Naive thymus-derived CD4-positive, alpha-beta T cell (primary cell): ENCODE measurements at places on chromosomes 3 and 15. TPM values are rescaled to one million over a fixed set of nuclear protein-coding genes. Genes with fewer than 3 reads are reported as not detected.

Gene EFCAB12
- 2.7 TPM for total RNA-seq

Gene ANP32A
- total RNA-seq = 229 and 249 TPM in 2 replicates

Gene SLC28A1
- total RNA-seq = not detected

Gene CFAP20DC
- 0.24 TPM for total RNA-seq

Gene ISLR
- total RNA-seq = not detected

Gene MITF
- 0.31 TPM in 1 of 2 replicates, not detected in the other for total RNA-seq

Gene CTDSPL
- total RNA-seq = 5.0 and 5.6 TPM in 2 replicates

- H3K27me3 ChIP-seq = no peaks in the 10 kb centered on the region
- no peaks in the 10 kb centered on the region for H3K4me1 ChIP-seq
- no peak overlapping the region for H3K27ac ChIP-seq
Measured at GRCh38 chr15:49832511-49832910, 211.7 kb downstream of the DTWD1 start.

GRCh38 chr15:27608248-27608647, 490.9 kb downstream of the OCA2 start:
- no peak overlapping the region for H3K4me3 ChIP-seq
- no peaks in the 10 kb centered on the region for H3K4me1 ChIP-seq
- no peaks in the 10 kb centered on the region for H3K27me3 ChIP-seq
- DNase-seq = no peak
- H3K36me3 ChIP-seq = no peaks in the 10 kb centered on the region

- H3K27me3 ChIP-seq = no peaks in the 10 kb centered on the region
- H3K36me3 ChIP-seq = no peaks in the 10 kb centered on the region
- H3K4me1 ChIP-seq = no peaks in the 10 kb centered on the region
- H3K4me3 ChIP-seq = no peak overlapping the region
- H3K27ac ChIP-seq = no peak overlapping the region
- DNase-seq = no peak
Measured at GRCh38 chr3:51340989-51341636, 44.0 kb upstream of the MANF start.

DNA sequence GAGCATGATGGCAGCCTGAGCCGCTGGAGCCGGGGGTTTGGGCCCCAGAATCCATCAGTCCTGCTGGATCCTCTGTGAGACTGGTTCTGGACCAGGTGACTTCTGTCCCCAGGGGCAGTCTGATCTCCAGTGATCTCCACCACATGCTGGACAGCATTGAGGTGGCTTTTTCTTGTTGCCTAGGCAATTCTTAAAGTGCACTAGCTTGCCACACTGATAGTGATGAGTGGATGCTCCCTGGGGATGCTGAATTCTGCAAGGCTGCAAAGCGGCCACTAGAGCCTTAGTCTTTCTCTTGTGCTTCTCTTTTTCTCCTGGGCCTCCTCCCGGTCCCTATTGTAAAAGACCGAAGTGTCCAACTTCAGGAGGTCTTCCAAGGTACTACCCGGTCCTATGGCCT, 70.4 kb upstream of the ATP11B start:
- H3K4me1 ChIP-seq = no peaks in the 10 kb centered on the region
- H3K27ac ChIP-seq = no peak overlapping the region
- no peaks in the 10 kb centered on the region for H3K27me3 ChIP-seq
- DNase-seq = no peak

DNA sequence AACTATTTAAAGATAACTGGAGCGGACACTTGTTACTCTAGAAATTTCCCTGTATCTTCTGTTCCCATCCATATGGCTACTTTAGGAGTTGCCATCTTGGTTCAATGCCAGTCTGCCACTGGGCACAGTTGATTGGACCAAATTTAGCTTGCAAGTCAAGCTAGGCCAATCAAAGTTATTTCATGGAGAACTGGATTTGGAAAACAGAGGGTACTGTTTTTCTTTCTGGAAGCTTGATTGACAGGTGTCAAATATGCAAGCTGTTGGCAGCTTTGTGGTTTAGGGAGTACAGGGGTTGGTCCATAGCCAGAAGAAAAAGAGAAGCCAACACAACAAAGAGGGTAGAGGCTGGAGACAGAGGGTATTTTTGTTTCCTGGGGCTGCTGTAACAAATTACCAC, 33.4 kb upstream of the KLHL25 start:
- H3K27ac ChIP-seq = no peak overlapping the region
- H3K4me1 ChIP-seq = no peaks in the 10 kb centered on the region
- no peak overlapping the region for H3K4me3 ChIP-seq

GRCh38 chr15:99090938-99091337, 13.9 kb upstream of the SYNM start:
- no peaks in the 10 kb centered on the region for H3K36me3 ChIP-seq
- DNase-seq = no peak
- H3K27ac ChIP-seq = no peak overlapping the region
- H3K4me1 ChIP-seq = no peaks in the 10 kb centered on the region
- H3K27me3 ChIP-seq = no peaks in the 10 kb centered on the region
- no peak overlapping the region for H3K4me3 ChIP-seq

GRCh38 chr15:55683376-55683775, 59.6 kb downstream of the PRTG start:
- H3K36me3 ChIP-seq = no peaks in the 10 kb centered on the region
- no peak overlapping the region for H3K27ac ChIP-seq
- H3K4me1 ChIP-seq = no peaks in the 10 kb centered on the region

- no peaks in the 10 kb centered on the region for H3K27me3 ChIP-seq
- DNase-seq = no peak
- peaks cover 6% of the 10 kb centered on the region for H3K36me3 ChIP-seq
- no peak overlapping the region for H3K27ac ChIP-seq
- peaks cover 9% of the 10 kb centered on the region for H3K4me1 ChIP-seq
Measured at GRCh38 chr15:89115547-89115946, 27.3 kb downstream of the ABHD2 start.

DNA sequence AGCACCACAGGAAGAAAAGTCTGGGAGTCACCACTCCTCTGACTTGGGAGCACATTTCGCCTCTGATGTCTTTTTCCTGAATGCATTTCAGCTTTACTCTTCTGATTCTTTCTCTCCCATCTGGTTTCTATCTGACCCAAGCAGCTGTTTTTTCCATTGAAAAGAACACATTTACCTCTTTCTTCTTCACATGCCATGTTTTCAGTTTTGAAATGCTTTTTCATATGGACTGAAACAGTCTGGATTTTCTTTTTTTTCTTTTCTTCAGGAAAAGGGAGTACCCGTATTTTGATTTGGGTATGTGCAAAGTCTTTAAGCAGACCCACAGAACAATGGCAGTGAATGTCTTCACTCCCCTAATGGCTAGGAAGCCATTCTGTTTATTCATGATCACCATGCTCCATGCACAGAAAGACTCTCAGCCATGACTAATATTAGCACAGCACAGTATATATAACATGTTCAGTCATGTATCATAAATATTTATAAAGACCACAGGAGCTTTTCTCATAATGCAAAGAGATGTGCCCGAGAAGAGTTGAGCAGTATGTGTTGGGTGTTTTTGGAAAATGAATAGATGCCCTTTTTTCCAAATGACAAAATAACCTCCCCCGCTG, 82.7 kb upstream of the LRIG1 start:
- no peaks in the 10 kb centered on the region for H3K36me3 ChIP-seq
- peaks cover 21% of the 10 kb centered on the region for H3K27me3 ChIP-seq
- H3K27ac ChIP-seq = no peak overlapping the region
- H3K4me1 ChIP-seq = peaks cover 7% of the 10 kb centered on the region
- no peak overlapping the region for H3K4me3 ChIP-seq

GRCh38 chr3:123629747-123630047, 44.8 kb upstream of the HACD2 start:
- no peak overlapping the region for H3K27ac ChIP-seq
- DNase-seq = no peak
- H3K4me1 ChIP-seq = no peaks in the 10 kb centered on the region
- H3K36me3 ChIP-seq = no peaks in the 10 kb centered on the region

GRCh38 chr3:184031187-184031792, at the start of gene HTR3D:
TSS of gene HTR3D (plus strand) at chr3:184031742. CDS start at chr3:184031742, 0 bp downstream.
- H3K36me3 ChIP-seq = no peaks in the 10 kb centered on the region
- no peak within 1 kb of the TSS for H3K4me3 ChIP-seq
- H3K27ac ChIP-seq = no peak within 1 kb of the TSS
- DNase-seq = no peak

GRCh38 chr3:33658621-33658990, 59.4 kb downstream of the CLASP2 start:
- no peaks in the 10 kb centered on the region for H3K27me3 ChIP-seq
- peak overlapping the region; percentile 32 for H3K4me3 ChIP-seq
- DNase-seq = no peak
- H3K4me1 ChIP-seq = no peaks in the 10 kb centered on the region

- H3K27me3 ChIP-seq = no peaks in the 10 kb centered on the region
- no peaks in the 10 kb centered on the region for H3K4me1 ChIP-seq
- no peak overlapping the region for H3K27ac ChIP-seq
- DNase-seq = no peak
Measured at GRCh38 chr3:171678971-171679492, 131.3 kb downstream of the PLD1 start.

DNA sequence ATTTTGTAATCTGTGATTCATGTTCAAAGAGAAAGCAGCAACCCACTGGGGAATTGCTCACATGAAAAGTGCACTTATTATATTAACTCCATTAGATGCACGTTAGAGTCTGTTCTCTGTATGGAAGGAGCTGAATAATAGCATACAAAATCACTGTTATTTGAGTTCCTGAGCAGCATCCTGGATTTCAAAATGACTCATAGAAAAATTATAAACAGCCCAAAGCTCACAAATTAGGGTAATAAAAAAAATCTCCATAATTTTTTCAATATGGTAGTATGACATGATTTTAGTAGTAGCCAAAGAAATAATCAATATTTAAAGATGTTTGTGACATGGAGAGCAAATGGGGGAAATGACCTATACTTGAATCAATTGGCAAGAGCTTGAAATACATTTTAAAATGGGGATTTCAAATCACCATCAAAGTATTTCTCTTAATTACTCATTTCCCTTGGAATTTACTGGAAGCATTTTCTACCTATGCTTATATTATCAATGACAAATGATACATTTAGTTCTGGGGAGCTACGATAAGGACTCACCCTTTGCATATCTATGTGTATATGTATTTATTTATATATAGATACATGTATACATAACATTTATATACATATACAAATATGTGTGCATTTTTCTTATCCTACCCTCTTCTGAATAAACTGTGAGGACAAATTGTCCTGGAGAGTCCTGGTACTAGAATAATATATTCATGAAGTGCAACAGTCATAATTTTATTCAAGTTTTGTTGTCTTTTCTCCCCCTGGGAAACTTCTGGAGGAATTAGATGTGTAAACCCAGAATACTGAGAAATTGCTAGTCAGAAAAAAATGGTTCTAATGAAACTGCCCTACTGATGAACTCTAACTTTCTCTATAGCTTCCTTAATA, 116.3 kb downstream of the RPL22L1 start:
- H3K36me3 ChIP-seq = no peaks in the 10 kb centered on the region
- no peak for DNase-seq
- no peak overlapping the region for H3K4me3 ChIP-seq
- H3K4me1 ChIP-seq = no peaks in the 10 kb centered on the region
- no peak overlapping the region for H3K27ac ChIP-seq
